Femur (tissue), 1 donor: ENCODE measurements at places on chromosomes 2 and 18.

DNA sequence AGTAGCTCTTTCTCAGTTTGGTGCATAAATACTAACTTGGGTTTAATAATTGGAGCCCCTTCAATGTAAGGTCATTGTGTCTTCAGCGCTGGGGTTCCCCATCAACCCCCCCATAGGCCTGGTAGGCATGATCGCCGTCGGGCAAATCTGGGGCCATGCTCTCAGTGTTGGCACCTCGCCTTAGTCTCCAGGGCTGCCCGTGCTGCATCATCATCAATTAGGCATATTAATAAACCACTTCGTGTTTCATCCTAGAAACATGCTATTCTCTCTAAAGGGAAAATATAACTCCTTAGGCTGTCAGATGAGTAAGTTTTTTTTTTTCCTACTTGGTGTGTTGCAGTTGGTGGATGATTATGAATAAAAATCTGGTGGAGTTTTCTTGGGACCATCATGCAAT, 96.7 kb upstream of the IL1R2 start:
- DNase-seq: no peak

- no peak for DNase-seq
Measured at GRCh38 chr2:143954186-143954585, 565.7 kb downstream of the ZEB2 start.

- DNase-seq: no peak
Measured at GRCh38 chr2:26473796-26474195, 4.1 kb downstream of the OTOF start.

GRCh38 chr2:86143307-86143706, 37.3 kb downstream of the PTCD3 start:
- DNase-seq: no peak

GRCh38 chr2:120995656-120996190, 260.1 kb downstream of the GLI2 start:
- DNase-seq: no peak

- DNase-seq: no peak
Measured at GRCh38 chr2:57181315-57182038, 865.1 kb upstream of the VRK2 start.
